ENCODE measurements at places on chromosomes 2 and 18.

DNA sequence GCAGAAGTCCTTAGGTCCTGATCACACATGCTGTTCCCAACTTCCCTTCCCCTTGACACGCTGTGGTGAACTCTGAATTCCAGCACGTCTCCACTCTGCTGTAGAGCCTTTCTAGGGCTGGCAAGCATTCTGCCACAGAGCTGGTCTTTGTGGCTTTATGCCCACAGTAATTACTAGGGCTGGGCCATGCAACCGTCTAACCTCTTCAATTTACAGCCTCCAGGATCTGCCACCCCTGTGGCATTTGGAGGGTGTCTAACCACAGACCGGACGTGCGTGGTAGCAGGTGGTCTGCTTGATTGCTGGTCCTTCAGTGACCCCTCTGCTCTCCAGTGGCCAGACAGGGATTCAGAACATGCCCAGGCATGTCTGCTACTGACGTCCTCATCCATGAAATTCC lies 43.1 kb upstream of the TGFA start:
- DNase-seq = no peak

- DNase-seq = no peak
These were observed 328.0 kb upstream of the HS6ST1 start for GRCh38 chr2:128646691-128647090.

- DNase-seq = no peak
These were observed 2.5 kb downstream of the AGFG1 start for GRCh38 chr2:227474410-227474809.

- DNase-seq = no peak
These were observed 3.8 kb downstream of the LBH start for GRCh38 chr2:30235008-30235655.

DNA sequence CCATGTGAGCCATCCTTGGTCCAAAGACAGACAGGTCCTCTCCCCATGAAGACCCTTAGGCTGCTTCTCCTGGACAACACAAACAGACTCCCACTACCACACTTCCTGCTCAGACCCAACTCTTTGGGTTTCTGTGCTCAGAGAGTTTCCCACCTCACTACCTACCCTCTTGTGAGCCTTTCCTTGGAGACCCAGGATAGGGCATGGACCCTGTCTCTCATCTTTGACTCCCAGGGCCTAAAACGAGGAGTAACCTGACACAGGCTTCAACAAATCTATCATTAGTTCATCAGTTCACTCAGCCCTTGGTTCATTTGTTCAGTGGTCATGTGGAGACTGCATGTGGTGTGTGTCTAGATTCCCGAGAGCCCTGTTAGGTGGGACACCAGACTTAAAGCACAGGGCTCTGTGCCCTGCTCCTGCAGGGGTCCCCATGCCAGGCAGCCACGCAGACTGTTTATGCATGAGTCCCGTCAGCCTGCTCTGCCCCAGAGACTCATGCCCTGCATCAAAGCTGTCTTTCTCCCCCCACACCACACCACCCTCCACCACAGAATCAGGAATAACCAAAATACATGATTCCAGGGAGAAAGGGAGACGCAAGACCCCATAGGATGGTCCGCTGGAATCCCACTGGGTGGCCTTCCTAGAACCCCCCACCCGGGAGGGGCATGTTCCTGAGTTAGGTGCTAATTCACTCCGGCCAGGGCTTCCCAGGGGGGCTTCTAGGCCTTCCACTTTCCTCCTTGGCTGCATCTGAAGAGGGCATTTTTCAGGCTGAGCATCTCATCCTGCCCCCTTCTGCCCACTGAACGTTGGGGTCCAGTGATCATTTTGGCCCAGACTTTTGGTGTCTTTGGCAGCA lies 100.2 kb upstream of the TEX51 start:
- DNase-seq = no peak

- DNase-seq = no peak
These were observed 1846.4 kb upstream of the PIK3C3 start for GRCh38 chr18:40108596-40108995.

DNA sequence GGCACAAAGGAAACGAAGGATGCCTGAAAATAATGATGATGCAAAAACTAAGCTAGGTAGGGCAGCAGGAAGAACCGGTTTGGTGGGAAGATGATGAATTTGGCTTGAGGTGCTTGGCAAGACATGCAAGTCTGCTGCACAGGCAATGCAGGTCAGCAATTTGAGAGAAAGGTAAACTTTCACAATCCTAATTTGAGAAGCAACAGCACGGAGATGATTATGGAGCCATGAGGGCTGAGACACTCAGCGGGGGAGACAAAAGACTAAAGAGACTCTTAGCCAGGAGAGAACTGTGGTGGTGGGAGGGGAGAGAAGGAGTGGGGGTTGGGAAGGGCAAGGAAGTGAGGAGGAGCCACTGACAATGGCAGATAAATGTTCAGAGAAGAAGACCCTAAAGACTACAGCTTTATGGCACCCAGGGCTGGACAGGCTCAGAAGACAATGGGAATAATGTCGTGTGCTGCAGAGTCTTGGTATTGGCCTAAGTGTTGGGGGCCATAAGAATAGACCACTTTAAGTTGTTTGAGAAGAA lies 19.4 kb upstream of the RNF149 start:
- DNase-seq = peak; percentile 55

DNA sequence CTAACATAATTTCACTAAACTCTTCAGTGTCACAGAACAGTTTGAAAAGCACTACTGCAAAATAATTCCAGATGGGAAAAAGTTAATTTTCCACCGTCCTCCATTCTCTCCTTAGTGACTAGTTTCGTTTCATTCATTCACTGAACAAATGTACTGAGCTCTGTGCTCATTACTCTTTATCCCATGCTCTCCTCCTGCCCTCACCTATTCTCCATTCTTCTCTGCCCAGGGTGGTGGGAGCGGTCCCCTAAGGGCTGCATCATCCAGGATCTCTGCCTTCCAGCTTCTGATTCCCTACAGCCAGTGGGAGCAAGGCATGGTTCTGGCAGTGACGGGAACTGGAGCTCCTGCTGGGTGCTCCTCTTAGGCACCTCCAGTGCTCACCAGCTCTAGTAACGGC lies 133.9 kb upstream of the TLK1 start:
- DNase-seq = no peak

DNA sequence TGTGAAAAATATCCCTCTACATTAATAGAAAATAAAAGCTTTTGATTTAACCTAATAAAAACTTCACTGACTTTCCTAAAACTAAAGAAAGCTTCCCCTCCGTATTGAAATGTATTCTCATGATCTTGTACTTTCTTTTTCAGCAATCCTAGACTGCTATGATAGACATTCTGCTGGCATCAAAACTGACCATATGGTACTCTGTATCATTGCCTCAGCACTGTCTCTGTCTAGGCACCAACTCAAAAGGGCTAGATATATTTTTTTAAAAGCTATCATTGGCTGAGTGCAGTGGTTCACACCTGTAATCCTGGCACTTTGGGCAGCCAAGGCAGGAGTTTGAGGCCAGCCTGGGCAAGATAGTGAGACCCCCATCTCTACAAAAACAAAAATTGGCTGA lies 32.9 kb downstream of the CDKL4 start:
- no peak for DNase-seq

DNA sequence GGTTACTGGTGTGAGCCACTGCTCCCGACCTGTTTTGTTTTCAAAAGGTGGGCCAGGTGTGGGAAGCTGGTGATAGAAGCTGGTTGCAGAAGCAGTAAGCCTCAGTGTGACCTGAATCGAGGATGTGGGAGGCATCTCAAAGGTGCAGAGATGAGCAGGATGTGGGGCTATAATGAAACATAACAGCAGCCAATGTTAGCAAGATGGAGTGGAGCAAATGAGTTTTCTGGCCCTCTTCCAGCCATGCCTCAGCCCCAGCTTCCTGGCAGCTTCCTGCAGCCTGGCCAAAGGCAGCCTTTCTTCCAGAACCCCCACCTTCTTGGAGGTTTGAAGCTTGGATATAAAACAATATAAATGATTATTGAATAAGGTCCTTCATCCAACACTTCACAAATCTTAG lies 184.8 kb downstream of the NCK2 start:
- no peak for DNase-seq

DNA sequence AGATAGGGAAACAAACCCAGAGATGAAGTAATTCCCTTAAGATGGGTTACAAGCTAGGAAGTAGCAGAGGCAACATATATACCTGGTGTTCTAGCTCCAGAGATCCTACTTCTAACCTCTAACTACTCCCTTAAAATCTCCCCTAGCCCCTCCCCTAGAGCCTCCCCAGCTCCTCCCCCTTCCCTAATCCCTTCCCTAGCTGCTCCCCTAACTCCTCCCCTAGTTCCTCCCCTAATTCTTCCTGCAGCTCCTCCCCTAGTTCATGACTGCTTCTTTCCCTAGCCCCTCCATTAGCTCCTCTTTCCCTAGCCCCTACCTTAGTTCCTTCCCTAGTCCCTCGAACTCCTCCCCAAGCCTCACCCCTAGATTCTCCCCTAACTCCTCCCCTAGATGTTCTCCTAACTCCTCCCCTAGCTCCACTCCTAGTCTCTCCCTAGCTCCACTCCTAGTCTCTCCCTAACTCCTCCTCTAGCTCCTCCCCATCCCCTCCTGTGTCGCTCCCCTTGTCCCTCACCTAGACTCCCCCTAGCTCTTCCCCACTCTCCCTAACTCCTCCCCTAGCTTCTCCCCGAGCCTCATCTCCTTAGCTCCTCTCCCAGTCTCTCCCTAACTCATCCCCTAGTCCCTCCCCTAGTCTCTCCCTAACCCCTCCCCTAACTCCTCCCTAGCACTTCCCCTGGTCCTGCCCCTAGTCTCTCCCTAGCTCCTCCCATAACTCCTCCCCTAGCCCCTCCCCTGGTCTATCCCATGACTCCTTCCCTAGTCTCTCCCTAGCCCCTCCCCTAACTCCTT lies 108.9 kb downstream of the CD226 start:
- no peak for DNase-seq

GRCh38 chr2:147763861-147764260 lies 81.0 kb upstream of the ACVR2A start:
- DNase-seq = no peak

DNA sequence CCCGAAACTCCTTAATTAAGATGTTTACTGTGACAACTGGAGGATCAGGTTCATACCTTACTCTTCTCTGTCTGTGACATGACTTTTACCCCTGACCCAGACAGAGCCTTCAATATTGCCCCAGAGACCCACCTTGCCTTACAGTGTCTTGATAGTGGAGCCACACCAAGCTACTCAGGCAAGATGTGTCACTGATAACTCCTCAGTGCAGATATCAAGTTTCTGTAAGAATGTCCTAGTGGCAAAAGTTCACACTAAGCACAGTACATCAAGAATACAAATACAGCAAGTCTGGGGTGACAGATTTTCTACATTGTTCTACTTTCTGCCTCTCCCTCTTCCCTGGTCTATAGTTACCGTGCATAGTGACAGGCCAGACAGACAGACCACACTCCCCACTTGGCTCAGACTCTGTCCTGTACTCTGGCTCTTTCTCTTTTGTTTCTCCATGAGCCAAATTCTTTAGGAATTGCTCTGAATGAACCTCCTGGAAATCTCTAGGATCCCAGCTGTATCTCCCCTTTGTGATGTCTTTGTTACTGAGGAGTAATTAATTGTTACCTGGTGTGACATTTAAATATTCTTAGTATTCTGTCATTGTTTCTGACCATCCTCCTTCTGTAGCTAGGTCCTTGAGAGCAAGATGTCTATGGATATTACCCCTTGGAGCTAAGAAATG lies 24.1 kb upstream of the APOB start:
- no peak for DNase-seq

GRCh38 chr18:12034241-12035100 lies 53.2 kb downstream of the IMPA2 start:
- no peak for DNase-seq
